ENCODE measurements at places on chromosomes 4 and X.

DNA sequence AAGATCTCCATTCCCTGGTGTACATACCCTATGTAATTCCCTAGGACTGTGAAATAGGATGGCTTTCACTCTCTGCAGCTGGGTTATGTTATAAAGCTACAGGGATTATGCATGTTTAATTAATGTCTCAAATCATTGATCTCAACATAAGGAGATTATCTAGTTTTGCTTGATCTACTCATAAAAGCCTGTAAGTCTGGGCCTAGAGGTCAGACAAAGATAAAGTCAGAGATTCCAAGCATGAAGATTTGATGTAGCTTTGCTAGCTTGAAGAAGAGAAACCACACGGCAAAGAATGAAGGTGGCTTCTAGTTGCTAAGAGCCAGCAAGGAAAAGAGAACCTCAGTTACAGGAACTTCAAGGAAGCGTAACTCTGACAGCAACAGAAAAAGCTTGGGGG lies 456.9 kb downstream of the CCSER1 start:
- DNase-seq = no peak

- DNase-seq = no peak
Observed at GRCh38 chr4:157832596-157832995, 340.2 kb downstream of the GASK1B start.

- no peak for DNase-seq
Observed at GRCh38 chr4:14254926-14255325, 627.4 kb upstream of the BOD1L1 start.

- no peak for DNase-seq
Observed at GRCh38 chrX:20681683-20682082, 415.0 kb upstream of the RPS6KA3 start.

DNA sequence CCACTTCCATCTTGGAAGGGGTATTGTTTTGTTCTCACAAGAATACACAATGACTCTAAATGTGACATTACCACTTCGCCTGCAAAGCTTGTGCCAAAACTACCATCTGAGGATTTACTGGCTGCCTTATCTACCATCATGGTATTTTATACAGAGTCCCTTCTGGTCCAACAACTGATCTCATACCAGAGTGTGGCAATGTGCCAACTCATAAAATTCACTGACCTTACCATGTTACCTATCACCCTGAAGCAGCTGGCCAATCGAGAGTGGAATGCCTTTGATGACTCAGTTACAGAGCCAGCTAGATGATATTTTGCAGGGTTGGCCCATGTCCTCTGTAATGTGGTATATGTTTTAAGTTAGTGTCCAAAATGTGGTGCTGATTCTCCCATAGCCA lies 3.8 kb upstream of the SERPINA7 start:
- no peak for DNase-seq

Data from activated CD4-positive, alpha-beta T cell treated with anti-CD3 and anti-CD28 coated beads for 1 hour (primary cell).